ENCODE measurements at places on chromosomes 2 and 18. TPM values are rescaled to one million over a fixed set of nuclear protein-coding genes. Genes with fewer than 3 reads are reported as not detected.

DNA sequence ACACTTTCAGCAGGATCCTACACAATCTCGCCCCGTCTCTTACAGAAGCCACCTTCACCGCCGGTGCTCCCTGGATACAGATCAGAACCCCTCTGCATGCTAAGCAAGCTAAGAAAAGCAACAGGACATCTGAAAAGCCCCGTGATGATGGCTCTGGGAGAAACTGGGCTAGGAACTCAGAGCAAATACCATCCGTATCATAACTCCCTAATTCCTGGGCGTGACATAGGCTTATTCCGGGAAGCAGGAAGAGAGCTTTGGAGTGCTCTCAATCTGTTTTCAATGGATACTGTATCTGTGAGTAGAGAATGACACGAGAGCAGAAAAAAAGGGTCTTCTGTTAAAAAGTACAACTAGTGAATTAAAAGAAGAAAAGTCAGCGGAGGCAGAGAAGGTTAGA, 121.6 kb downstream of the SPP2 start:
- peak overlapping the region; percentile 9 for H3K27ac ChIP-seq
- H3K4me3 ChIP-seq: no peak overlapping the region
- no peaks in the 10 kb centered on the region for H3K36me3 ChIP-seq
- no peaks in the 10 kb centered on the region for H3K27me3 ChIP-seq

GRCh38 chr2:237909801-237910475, 50.5 kb downstream of the RAMP1 start:
- H3K36me3 ChIP-seq: no peaks in the 10 kb centered on the region
- no peak overlapping the region for H3K27ac ChIP-seq
- H3K4me3 ChIP-seq: no peak overlapping the region

Gene PPIL3
- total RNA-seq: 34.3 TPM

DNA sequence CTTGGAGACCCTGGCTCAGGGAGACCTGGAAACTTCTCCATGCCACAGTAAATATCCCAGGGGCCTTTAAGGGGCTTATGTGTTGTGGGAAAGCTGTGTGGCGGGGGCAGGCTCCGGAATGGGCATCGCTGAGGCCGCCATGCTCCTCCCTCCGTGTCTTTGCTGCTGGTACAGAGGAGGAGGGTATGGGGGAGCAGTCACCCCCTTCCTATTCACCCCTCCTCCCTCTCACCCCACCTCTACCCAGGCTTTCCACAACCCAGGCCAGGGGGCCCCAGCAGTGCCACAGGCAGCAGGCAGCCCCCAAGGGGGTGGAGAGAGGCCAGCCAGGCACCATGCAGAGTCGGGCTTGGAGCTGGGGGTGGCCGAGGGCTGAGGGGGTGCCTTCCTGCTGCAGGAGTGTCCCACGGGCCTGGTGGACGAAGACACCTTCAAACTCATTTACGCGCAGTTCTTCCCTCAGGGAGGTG, 28.0 kb upstream of the FAHD2A start:
- no peak overlapping the region for H3K27ac ChIP-seq
- H3K4me3 ChIP-seq: no peak overlapping the region
- H3K27me3 ChIP-seq: no peaks in the 10 kb centered on the region
- H3K36me3 ChIP-seq: no peaks in the 10 kb centered on the region
- H3K4me1 ChIP-seq: no peaks in the 10 kb centered on the region
- DNase-seq: peak; percentile 41

Gene RUFY4
- 2.2 TPM for total RNA-seq

Gene TFCP2L1
- total RNA-seq: 6.6 TPM

DNA sequence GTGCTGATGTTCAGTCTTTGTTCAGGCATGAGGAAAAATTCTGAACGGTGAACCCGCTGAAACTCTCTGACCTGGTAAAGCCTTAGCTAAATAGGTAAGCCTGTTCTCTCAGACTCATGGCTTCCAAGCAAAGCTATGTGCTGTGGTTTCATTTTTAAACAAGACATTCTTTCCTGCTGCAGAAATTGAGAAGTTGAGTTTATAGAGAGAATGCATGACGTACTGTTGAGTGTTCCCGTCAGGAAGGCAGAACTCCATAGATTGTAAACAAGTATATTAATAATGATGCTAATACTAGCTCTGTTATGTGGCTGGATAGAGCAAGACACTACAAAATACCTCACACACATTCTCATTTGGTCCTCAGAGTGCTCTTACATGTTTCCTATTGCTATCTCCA, 424.0 kb upstream of the CRIM1 start:
- H3K4me1 ChIP-seq: no peaks in the 10 kb centered on the region
- H3K4me3 ChIP-seq: no peak overlapping the region
- H3K36me3 ChIP-seq: no peaks in the 10 kb centered on the region
- no peak overlapping the region for H3K27ac ChIP-seq
- no peaks in the 10 kb centered on the region for H3K27me3 ChIP-seq

DNA sequence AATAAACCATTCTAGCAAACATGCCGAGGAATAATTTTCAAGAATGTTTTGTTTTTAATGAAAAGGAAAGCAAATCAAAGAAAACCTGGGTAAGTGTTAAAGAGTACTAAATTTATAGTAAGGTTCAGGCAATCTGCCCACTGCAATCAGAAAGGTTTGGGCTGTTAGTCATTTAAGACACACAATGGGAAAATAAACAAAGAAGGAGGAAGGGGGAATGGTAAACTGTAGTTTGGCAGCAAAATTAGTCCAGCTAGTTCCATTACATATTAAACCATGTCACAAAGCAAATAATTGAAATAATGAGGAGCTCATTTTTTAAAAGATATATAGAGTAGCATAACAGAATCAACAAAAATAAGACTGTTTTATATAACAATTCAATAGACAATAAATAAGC, 87.5 kb upstream of the COPS8 start:
- no peak overlapping the region for H3K27ac ChIP-seq
- no peaks in the 10 kb centered on the region for H3K4me1 ChIP-seq
- no peak overlapping the region for H3K4me3 ChIP-seq
- H3K36me3 ChIP-seq: no peaks in the 10 kb centered on the region
- no peak for DNase-seq
- H3K27me3 ChIP-seq: peaks cover 3% of the 10 kb centered on the region

- no peak overlapping the region for H3K4me3 ChIP-seq
- no peak for DNase-seq
- peaks cover 29% of the 10 kb centered on the region for H3K4me1 ChIP-seq
- H3K36me3 ChIP-seq: peaks cover 80% of the 10 kb centered on the region
These were observed 38.1 kb downstream of the RALB start for GRCh38 chr2:120290737-120291136.

Gene UGT1A3
- total RNA-seq: not detected

GRCh38 chr2:60857056-60857455, 24.3 kb upstream of the REL start:
- peak overlapping the region; percentile 12 for H3K27ac ChIP-seq
- peaks cover 6% of the 10 kb centered on the region for H3K4me1 ChIP-seq
- no peaks in the 10 kb centered on the region for H3K27me3 ChIP-seq
- no peaks in the 10 kb centered on the region for H3K36me3 ChIP-seq
- no peak for DNase-seq
- no peak overlapping the region for H3K4me3 ChIP-seq

Gene LCT
- not detected for total RNA-seq

DNA sequence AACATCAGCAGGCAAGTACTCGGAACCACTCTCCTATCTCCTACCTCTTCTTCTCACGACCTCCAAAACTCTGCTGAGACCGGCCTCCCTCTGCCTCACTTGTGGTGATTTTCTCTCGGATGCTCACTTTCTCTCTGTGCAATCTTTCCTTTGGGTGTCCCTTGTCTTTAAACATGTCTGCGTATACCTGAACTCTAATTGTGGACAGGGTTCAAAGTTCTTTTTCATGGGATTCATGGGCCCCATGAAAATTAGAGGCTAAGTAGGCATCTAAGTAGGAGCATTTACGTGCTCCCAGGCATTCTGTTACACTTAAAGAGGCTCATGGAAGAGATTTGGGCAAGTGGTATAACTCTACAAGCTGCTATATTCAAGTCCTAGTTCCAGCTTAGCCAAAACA, 2.1 kb upstream of the PPP1CB start:
- H3K27ac ChIP-seq: no peak overlapping the region
- no peak overlapping the region for H3K4me3 ChIP-seq
- H3K27me3 ChIP-seq: no peaks in the 10 kb centered on the region
- DNase-seq: no peak
- H3K36me3 ChIP-seq: no peaks in the 10 kb centered on the region
- H3K4me1 ChIP-seq: peaks cover 37% of the 10 kb centered on the region

- DNase-seq: no peak
- H3K27ac ChIP-seq: no peak overlapping the region
- H3K4me1 ChIP-seq: peaks cover 12% of the 10 kb centered on the region
These were observed 9.0 kb downstream of the SP140L start for GRCh38 chr2:230335864-230336506.

Gene TMEM131
- 74.0 TPM for total RNA-seq

Gene PRADC1
- 12.9 TPM for total RNA-seq

Gene DYNAP
- total RNA-seq: 2.6 TPM

DNA sequence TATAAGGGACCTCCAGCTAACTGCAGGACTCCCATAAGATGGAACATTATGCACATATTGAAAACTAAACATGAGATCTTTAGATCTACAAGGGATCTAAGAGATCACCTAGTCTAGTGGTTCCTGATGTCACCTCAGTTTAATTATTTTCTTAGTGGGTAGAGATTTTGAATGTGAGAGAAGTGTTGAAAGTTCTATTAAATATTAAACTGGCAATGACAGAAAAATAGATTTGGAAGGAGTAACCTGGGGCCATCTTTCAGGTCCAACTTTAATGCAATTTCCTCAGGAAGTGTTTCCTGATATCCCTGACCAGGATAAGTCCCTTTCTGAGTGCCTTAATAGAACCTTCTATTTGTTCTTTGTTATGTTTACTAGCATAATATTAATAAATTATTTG, 29.1 kb upstream of the CPS1 start:
- H3K27ac ChIP-seq: no peak overlapping the region
- H3K4me3 ChIP-seq: no peak overlapping the region
- no peaks in the 10 kb centered on the region for H3K36me3 ChIP-seq
- no peaks in the 10 kb centered on the region for H3K27me3 ChIP-seq
- DNase-seq: no peak

DNA sequence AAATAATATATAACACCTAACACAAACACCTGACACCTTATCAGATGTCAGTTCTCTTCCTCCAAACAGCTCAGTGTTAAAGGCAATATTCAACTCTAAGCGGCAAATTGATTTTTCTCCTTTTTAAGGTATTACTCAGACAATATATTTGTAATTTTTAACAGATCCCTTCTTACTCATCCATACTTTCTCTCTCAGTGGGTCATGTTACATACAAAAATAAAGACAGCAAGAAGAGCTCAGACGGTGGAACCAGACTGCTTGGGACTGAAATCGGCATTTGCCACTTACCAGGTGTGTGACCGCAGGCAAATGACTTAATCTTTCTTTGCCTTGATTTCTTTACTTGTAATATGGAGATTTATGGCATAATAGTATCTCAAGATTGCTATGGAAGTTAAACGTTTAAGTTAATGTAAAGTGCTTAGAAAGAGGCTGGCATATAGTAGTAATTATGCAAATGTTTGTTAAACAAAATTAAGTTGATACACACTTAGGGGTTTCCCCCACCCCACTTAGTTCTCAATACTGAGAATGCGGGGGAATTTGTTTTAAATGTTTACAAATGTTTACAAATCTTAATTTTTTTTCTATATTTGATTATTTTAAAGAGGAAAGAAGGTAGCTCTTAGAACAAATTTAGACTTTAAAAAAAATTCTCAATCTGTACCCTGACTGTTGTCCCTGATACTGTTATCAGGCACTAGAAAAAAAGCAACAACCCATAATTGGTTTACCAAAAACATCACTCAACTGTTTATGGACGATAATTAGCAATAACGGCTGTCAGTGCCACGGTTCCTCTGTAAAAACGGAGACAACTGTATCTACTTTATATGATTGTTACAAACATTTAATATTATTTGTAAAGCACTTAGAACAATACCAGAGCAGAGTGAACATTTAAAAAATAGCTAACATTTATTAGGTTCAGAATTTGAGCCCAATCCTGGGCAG, 25.6 kb downstream of the MAP3K2 start:
- no peak overlapping the region for H3K4me3 ChIP-seq
- peaks cover 85% of the 10 kb centered on the region for H3K4me1 ChIP-seq
- H3K27ac ChIP-seq: no peak overlapping the region
- no peak for DNase-seq
- no peaks in the 10 kb centered on the region for H3K27me3 ChIP-seq

DNA sequence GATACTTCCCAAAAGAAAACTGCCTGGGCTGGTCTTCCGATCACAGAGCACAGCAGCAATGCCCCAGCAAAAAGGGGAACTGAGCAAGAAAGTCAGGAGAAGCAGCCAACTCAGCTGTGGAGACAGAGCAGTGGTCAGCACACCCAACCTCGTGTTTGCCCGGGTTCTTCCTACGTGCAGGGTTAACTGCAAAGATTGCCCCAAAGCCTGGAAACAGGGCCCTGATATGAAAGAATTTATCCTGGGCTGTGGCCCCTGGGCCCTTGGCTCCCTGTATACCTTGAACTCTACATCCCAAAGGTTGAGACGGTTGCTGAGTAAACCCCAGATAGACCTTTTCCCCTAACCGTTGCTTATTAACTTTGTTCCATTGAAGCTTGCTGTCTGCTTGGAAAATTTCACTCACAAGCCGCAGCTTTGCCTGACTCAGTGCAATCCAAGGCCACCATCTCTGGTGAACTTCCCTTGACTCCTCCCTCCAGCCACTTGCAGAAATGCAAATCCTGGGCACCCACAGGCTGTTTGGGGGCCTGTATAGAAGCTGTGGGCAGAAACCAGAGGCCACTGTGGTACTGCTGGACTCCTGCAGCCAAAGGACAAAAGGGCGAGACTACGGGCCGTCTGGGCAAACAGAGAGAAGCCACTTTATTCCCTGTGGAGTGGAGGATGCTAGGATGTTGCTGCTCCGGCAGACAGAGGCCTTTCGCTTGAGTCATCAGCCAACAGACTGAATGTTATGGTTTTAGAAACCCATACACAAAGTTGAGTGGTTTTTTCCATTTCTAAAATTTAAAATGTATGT, 18.2 kb downstream of the NRP2 start:
- H3K4me1 ChIP-seq: peaks cover 48% of the 10 kb centered on the region
- H3K27me3 ChIP-seq: no peaks in the 10 kb centered on the region
- no peaks in the 10 kb centered on the region for H3K36me3 ChIP-seq
- peak overlapping the region; percentile 62 for H3K27ac ChIP-seq
- DNase-seq: no peak

- H3K27ac ChIP-seq: no peak overlapping the region
- no peaks in the 10 kb centered on the region for H3K27me3 ChIP-seq
- H3K36me3 ChIP-seq: no peaks in the 10 kb centered on the region
- DNase-seq: no peak
These were observed 27.0 kb upstream of the HK2 start for GRCh38 chr2:74806920-74807319.

- no peak for DNase-seq
- H3K36me3 ChIP-seq: no peaks in the 10 kb centered on the region
- H3K4me3 ChIP-seq: no peak overlapping the region
- no peaks in the 10 kb centered on the region for H3K27me3 ChIP-seq
- H3K4me1 ChIP-seq: no peaks in the 10 kb centered on the region
These were observed 142.0 kb downstream of the TSN start for GRCh38 chr2:121897335-121897970.

Gene TNFAIP6
- total RNA-seq: 9.4 TPM

GRCh38 chr2:103401621-103402020, 639.8 kb downstream of the TMEM182 start:
- H3K4me1 ChIP-seq: no peaks in the 10 kb centered on the region
- DNase-seq: no peak
- no peak overlapping the region for H3K4me3 ChIP-seq

GRCh38 chr18:80109676-80110078, 615 bp downstream of the ADNP2 start:
- peak overlapping the region; percentile 74 for H3K4me3 ChIP-seq
- no peaks in the 10 kb centered on the region for H3K36me3 ChIP-seq
- DNase-seq: peak; percentile 83

Gene PDE1A
- 2.1 TPM for total RNA-seq

Gene SKOR2
- total RNA-seq: not detected
